Naive thymus-derived CD8-positive, alpha-beta T cell (primary cell): ENCODE measurements at places on chromosomes 2 and 18.

DNA sequence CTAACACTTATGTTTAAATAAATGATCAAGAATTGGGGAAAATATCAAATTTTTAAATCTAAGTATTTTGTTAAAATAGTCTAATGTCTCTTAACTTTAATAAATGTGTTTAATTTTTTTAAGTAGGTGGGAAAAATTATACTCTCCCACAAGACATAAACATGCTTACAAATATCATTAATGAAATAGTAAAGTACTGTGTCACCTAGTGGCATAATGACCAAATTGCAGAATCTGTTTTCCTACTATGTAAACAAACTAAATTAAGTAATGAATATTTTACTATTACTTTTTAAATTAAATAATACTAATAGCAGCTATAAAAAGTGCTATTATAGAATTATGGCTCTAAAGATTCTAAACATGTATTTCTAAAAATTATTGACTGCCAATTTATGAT, 52.0 kb upstream of the CHAC2 start:
- DNase-seq: no peak

DNA sequence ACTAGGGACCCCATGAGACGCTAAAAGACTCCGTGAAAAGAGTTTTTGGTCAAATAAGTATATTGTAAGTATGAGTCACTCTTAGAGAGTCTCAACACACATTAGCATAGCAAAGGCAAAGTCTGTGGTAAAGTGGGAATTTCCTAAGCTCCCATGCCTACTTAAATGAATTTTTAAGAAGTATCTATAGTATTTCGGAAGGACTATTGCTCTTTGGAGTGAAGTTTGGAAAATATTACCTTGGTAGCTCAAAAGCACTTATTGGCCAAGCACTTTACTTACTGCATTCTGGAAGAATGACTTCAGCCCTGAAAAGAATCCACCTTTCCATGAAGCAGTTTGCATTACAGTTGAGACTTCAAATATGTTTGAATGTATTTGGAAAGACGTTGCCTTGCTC, 57.1 kb downstream of the CAVIN2 start:
- no peak for DNase-seq

DNA sequence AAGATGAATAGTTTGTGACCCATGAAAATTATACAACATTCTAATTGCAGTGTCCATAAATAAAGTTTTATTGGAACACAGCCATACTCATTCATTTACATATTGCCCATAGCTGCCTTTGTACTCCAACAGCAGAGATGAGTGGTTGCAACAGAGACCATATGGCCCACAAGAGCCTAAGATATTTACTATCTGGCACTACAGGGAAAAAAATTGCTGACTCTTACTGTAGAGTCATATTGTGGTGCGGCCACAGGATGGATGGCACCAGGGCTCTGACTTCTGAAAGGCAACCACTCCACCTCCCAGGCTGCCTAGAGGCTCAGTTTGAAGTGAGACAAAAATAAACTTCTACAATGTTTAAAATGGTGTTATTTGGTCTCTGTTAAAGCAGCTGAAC, 404.0 kb upstream of the ATP5MC3 start:
- DNase-seq: no peak

GRCh38 chr2:106350980-106351379, 117.2 kb downstream of the RGPD3 start:
- no peak for DNase-seq

DNA sequence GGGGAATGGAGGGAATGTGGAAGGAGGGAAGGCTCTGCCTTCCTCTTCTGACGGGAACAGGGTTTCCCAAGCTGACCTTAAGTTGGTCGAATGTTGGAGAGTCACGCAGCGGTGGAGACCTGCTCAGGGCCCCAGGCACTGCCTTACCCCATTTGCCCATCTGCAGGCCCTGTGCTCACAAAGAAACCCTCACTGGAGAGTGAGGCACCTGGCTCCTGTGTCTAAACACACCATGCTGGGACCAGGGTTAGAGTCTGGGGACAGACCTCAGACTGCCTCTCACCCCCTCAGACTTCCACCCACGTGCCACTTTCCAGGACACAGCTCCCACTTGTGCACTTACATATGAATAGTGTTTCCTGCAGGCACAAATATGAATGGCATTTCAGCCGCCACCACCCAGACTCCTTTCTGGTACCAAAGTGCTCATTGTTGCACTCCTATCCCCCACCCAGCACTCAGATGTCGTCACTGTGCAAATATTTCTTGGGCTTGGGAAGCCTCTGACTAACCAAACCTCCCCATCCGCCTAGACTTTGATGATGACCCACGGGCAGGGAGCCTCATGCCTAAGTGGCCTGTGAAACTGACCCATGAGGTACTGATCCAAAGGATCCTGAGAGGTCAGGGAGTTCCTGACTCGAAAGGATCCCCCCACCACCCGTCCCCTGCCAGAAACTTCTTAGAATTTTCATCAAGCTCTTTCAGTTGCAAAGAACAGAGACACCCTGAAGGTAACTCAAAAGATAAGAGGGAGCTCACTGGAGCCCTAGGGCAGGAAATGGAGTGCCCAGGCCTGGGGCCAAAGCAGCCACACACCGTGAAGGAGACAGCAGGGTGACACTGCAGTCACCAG, 78.3 kb downstream of the STPG4 start:
- DNase-seq: no peak

GRCh38 chr2:186968277-186968676, 119.3 kb upstream of the ZSWIM2 start:
- DNase-seq: no peak

DNA sequence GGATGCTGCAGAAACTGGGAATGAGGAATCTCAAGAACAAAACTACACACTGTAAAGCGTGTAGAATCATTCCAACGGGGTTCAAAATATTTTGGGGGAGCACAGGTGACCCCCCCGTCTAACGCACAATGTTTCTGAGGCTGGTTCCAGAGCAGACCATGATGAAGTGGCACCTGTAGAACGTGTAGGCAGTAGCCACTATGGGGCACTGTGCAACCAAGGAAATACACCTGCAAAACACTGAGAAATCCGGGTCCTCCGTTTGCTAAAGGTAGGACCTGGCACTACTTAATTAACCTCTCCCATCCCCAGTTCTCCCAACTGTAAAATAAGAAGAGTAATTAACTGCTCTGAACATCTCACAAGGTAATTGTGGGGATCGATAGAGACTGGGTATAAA, 22.6 kb downstream of the ST6GAL2 start:
- no peak for DNase-seq

GRCh38 chr2:133586978-133587377, 18.7 kb upstream of the NCKAP5 start:
- no peak for DNase-seq

DNA sequence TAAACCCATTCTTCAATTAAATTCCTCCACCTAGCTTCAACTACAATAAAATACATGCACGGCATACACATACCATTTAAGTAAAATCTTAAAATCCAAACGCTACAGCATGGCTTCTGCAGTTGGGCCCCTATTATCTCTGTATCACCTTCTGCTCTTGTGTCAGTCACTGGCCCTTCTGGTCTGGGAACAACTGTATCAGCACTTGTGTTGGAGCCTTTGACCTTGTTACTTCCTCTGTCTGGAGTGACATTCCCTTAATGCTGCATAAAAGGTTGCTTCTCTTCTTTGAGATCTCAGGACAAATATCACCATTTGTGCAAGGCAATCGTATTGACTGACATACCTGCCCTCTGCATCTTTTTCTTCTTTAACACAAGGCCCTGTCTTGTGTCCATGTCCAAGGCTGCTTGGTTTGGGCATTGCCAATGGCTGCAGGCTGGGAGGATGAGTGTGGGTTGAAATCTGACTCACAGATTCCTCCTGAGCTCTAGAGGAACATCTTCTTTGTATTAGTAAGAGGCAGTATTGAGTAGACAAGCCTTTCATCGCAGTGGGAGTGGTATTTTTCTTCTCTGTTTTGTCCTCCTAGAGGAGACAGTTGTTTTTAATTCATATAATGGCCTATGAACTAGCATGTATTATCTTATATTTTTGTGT, 267.8 kb upstream of the TRIB2 start:
- no peak for DNase-seq

DNA sequence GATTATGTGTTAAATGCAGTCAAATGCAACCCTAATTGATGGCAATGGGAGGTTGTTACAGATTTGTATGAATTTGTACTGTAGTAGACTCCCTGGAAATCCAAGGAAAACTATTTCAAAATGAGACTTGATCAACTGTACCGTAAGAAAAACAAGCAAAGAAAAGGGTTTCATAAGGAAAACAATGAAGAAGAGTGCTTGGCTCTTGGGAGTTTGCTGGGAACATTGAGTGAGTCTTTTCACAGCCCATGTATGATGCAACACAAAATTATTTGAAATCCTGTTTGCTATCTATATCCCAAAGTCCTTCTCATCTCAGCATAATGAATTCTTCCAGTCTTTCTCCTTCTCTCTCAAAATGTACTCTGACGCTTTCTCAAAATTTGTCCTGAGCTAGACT, 67.0 kb upstream of the OSR1 start:
- DNase-seq: no peak
